ENCODE measurements at places on chromosomes 11 and 22. TPM values are rescaled to one million over a fixed set of nuclear protein-coding genes. Genes with fewer than 3 reads are reported as not detected.

- H3K27me3 ChIP-seq, result no peaks in the 10 kb centered on the region
- H3K4me1 ChIP-seq, result no peaks in the 10 kb centered on the region
- no peak for DNase-seq
- no peak overlapping the region for H3K4me3 ChIP-seq
- H3K27ac ChIP-seq, result no peak overlapping the region
These were observed 19.9 kb downstream of the KIAA1671 start for GRCh38 chr22:24972369-24972768.

DNA sequence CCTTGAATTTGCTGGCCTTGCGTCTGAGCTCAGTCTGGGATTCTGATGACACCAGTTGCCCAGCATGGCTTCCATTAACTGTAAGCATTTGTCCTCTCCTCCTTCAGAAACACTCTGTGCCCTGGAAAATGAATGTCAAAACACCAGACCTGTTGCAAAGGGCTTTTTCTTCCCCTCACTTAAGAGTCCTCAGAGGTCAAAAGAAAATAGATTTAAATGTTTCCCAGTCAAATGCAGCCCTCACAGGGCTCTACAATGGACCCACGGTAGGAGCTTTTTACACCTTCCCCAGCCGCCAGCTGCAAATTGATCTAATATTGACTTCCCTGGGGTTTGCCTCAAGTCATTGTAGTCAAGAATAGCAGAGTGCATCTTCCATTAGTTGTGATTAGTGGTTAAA, 332.2 kb downstream of the INSC start:
- no peaks in the 10 kb centered on the region for H3K4me1 ChIP-seq
- no peaks in the 10 kb centered on the region for H3K27me3 ChIP-seq
- DNase-seq, result no peak
- H3K27ac ChIP-seq, result no peak overlapping the region
- H3K4me3 ChIP-seq, result no peak overlapping the region

- H3K4me3 ChIP-seq, result no peak overlapping the region
- no peaks in the 10 kb centered on the region for H3K4me1 ChIP-seq
- H3K27ac ChIP-seq, result no peak overlapping the region
- DNase-seq, result no peak
These were observed 93.1 kb downstream of the HIPK3 start for GRCh38 chr11:33350287-33350686.

Gene MMP13
- total RNA-seq, result not detected

- no peaks in the 10 kb centered on the region for H3K27me3 ChIP-seq
These were observed 163.6 kb downstream of the ST3GAL4 start for GRCh38 chr11:126518972-126519690.

Gene STK33
- 11.9 TPM for total RNA-seq

DNA sequence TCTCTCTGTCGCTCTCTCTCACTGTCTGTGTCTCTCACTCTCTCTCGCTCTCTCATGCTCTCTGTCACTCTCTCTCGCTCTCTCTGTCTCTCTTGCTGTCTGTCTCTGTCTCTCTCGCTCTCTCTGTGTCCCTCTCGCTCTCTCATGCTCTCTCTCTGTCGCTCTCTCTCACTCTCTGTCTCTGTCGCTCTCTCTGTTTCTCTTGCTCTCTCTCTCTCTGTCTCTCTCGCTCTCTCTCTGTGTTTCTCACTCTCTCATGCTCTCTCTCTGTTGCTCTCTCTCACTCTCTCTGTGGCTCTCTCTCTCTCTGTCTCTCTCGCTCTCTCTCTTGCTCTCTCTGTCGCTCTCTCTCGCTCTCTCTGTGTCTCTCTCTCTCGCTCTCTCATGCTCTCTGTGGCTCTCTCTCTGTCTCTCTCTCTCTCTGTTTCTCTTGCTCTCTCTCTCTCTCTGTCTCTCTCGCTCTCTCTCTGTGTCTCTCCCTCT, 33.2 kb upstream of the BRSK2 start:
- H3K4me1 ChIP-seq, result no peaks in the 10 kb centered on the region
- no peaks in the 10 kb centered on the region for H3K36me3 ChIP-seq

DNA sequence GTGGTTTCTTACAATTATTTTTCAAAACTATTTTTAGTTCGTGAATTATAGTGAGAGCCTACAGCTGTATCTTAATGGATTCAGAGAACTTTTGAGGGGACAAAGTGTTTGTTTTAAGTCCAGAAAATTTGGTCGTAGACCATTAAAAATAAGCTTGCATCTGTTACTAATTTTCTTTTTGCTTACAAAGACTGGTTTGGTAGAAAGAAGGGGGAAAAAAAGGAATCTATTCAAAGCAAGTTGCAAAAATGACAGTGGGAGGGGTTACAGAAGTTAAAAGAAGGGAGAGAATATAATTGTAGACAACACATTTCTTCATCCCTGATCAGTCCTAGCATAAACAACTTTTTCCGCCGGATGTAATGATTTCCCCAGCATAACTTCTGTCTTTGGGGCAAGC, 72.1 kb downstream of the AMOTL1 start:
- no peaks in the 10 kb centered on the region for H3K27me3 ChIP-seq
- DNase-seq, result peak; percentile 85
- H3K4me3 ChIP-seq, result no peak overlapping the region
- no peak overlapping the region for H3K27ac ChIP-seq
- H3K36me3 ChIP-seq, result no peaks in the 10 kb centered on the region

GRCh38 chr11:100908746-100909145, 220.9 kb downstream of the PGR start:
- no peak for DNase-seq
- H3K27ac ChIP-seq, result no peak overlapping the region
- H3K4me3 ChIP-seq, result no peak overlapping the region
- H3K4me1 ChIP-seq, result no peaks in the 10 kb centered on the region

DNA sequence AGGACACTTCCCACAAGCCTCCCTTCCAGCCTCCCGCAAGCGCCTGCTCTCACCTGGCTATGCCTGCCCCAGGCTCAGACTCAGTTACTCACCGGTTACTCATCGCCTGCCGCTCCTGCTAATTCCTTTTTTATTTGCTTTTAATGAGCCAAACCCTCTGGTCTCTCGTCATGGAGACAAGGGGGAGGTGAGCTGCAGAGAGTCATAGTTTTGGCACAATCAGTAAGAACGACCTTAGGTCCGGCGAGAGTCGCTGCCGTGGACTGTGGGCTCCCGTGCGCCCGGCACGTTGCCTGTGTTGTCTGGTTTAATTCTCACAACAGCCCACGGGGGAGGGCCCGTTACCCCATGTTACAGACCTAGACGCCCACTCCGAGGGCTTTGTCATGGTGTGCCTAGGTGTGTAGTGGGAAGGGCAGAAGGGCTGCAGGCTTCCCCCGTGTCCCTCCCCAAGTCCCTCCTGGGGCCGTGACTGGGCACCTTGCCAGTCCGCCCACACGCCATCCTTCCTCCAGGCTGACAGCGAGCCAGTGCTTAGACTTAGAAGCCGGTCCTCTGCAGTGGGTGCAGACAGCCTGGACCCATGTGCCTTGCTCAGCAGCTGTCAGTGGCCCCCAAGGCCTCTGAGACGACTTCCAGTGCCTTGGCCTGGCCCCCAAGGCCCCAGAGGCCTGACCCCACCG, 42.2 kb downstream of the WNT7B start:
- H3K27me3 ChIP-seq, result no peaks in the 10 kb centered on the region
- no peak overlapping the region for H3K4me3 ChIP-seq
- H3K4me1 ChIP-seq, result no peaks in the 10 kb centered on the region
- no peak overlapping the region for H3K27ac ChIP-seq
- no peaks in the 10 kb centered on the region for H3K36me3 ChIP-seq

DNA sequence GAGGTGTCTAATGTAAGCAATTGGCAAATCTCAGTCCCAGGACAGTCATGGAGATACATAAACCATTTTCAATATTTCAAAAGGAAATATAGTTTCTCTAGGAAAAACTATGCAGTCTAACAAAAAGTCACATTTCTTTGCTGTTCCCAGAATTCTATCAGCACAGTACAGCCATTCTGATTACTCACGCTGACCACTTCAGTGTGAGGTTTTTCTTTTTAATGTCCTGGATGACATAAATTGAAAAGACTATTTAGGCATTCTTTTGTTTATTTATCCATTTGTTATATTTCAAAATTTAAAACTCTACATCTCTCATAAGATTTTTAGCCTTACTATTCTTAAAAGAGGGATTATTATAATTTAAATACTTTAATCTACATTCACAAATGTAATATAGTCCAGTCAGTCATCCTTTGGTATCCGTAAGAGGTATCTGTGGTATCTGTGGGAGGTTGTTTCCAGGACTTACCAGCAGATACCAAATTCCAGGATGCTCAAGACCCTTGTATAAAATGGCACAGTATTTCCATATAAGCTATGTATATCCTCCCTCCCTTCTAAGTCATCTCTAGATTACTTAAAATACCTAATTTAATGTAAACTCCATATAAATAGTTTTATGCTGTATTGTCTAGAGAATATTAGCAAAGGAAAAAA, 331.1 kb upstream of the PITPNB start:
- no peaks in the 10 kb centered on the region for H3K4me1 ChIP-seq
- H3K27ac ChIP-seq, result no peak overlapping the region
- H3K27me3 ChIP-seq, result no peaks in the 10 kb centered on the region
- no peak overlapping the region for H3K4me3 ChIP-seq
- H3K36me3 ChIP-seq, result no peaks in the 10 kb centered on the region
- DNase-seq, result no peak

GRCh38 chr22:34804604-34805003, 261.4 kb upstream of the ISX start:
- peaks cover 5% of the 10 kb centered on the region for H3K4me1 ChIP-seq
- H3K27ac ChIP-seq, result no peak overlapping the region
- no peaks in the 10 kb centered on the region for H3K36me3 ChIP-seq
- H3K4me3 ChIP-seq, result no peak overlapping the region
- H3K27me3 ChIP-seq, result no peaks in the 10 kb centered on the region

Gene C11orf87
- total RNA-seq, result not detected

Gene RTN3
- total RNA-seq, result 93.1 TPM

Gene OR4C5
- not detected for total RNA-seq

DNA sequence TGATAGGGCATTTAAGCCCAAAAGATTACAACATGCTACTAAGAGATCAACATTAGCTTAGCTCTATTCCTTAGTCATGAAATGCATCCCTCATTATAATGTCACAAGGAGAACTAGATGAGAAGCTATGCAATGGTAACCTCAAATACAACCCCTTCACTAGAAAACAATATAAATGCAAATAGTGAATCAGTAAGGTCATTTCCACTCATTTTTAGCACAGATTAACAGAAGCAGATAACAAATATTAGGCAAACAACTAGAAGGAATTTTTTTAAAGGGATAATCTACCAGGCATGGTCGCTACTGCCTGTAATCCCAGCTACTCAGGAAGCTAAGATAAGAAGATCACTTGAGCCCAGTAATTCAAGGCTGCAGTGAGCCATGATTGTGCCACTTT, 28.2 kb downstream of the SIK3 start:
- no peaks in the 10 kb centered on the region for H3K27me3 ChIP-seq
- no peaks in the 10 kb centered on the region for H3K36me3 ChIP-seq
- H3K27ac ChIP-seq, result no peak overlapping the region
- no peak overlapping the region for H3K4me3 ChIP-seq
- DNase-seq, result no peak
- peaks cover 4% of the 10 kb centered on the region for H3K4me1 ChIP-seq

DNA sequence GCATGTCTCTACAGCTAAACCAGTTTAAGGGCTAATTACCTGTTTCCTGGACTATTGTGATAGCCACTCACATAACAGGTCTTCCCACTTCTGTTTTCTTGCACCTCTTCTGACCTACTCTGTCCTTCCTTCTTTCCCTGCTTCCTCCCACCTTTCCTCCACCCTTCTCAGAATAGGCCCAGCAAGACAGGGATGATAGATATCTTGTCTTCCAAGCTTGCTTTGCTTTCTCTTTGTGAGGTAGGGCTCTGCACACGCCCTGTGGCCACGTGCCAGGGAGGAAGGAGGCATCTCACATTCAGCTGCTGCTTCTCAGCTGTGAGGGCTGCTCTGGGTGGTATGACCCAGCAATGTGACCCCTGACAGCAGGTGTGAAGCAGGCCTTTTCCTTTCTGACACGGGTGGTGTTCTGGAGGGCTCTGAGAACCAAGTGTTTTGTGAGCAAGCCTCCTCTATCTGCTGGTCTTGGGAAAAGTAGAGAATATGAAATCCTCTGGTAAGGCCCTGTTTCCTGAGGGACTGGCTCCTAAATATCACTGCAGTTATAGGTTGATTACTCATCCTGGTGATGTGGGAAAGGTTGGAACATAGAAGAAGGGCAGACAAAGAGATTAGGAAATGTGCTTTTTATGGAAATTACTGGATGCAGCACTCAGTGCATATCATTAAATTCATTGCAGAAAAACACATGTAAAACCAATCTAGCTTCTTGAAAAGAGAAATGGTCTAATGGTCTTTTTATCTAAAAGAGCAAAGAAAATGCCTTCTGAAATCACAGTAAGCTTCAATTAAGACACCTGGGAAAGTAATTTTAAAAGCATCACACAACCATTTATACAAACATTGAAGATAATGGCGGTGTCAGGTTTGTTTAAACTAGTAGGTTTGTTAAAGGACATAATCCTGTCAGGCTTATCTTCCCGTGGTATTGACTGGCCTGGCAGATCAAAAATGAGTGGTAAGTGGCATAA, 8.5 kb downstream of the AMOTL1 start:
- no peak overlapping the region for H3K4me3 ChIP-seq
- DNase-seq, result peak; percentile 25
- no peaks in the 10 kb centered on the region for H3K27me3 ChIP-seq
- H3K27ac ChIP-seq, result no peak overlapping the region
- H3K36me3 ChIP-seq, result no peaks in the 10 kb centered on the region

DNA sequence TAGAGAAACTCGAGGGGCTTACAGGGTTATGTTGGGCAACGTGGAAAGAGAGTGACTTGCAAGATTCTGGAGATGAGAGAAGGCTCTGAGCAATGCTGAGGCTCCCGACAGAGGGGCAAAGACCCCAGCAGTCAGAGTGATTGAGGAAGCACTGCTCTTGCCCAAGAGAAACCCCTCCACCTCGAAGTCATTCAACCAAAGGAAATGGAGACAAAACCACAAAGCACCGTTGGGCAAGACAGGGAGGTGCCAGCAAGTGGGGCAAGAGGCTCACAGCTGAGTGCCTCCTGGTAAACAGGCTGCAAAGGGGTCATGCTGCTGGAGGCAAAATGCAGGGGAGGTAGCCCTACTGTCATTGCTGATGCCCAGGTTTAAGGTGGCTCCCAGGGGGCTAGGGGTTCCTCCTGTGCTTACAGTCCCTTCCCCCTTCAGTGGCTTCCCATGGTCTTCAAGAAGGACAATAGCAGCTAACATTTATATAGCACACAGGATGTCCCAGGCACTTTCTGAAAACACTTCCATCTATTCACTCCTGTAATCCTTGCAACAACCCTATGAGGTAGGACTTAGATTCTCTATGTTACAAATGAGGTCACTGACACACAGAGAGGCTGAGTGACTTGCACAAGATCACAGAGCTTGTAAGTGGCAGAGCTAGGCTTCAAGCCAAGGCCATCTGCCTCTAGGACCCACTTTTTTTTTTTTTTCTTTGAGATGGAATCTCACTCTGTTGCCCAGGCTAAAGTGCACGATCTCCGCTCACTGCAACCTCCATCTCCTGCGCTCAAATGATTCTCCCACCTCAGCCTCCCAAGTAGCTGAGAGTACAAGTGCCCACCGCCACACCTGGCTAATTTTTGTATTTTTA, 18.1 kb upstream of the MYH9 start:
- H3K4me1 ChIP-seq, result peaks cover 4% of the 10 kb centered on the region
- H3K36me3 ChIP-seq, result no peaks in the 10 kb centered on the region
- no peak overlapping the region for H3K27ac ChIP-seq
- H3K27me3 ChIP-seq, result no peaks in the 10 kb centered on the region

Data from kidney (tissue), 22 donors.